ENCODE measurements at places on chromosomes 6 and 20. TPM values are rescaled to one million over a fixed set of nuclear protein-coding genes. Genes with fewer than 3 reads are reported as not detected.

DNA sequence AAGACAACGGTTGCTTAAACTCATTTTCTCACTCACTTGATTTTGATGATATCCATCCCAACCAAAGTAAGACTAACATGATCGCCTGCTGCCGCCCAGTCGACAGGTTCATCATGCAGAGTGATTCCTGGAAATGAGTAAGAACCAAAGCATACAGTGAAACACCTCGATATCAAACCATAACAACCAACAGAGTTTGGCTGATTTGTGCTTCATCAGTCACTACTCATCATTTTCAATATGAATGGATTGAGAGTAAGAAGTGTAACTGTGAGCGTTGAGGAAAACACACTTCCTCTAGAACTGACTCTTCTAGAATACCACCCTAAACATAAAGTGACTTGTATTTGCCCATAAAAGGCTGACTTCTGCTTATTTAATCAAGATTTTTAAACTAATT is 29.2 kb upstream of the ALDH8A1 start:
- no peak for DNase-seq

DNA sequence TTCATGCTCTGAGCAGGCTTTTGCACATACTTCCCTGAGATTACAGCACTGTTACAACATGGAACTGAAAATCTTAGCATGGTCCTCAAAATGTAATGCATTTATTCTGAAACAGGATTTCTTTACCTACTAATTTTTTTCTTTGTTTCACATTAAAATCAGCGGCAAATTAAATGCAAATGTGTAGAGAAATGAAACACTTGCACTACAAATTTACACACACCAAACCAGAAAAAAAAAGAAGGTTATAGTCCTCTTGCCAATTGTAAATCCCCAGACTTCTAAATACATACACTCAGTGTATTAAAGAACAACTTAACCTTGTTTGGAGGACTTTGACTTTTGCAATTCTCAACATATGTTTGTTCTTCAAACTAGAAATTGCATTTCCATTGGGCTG is 210.9 kb upstream of the TBX18 start:
- no peak for DNase-seq

GRCh38 chr6:112231164-112231563 is 23.2 kb downstream of the LAMA4 start:
- no peak for DNase-seq

DNA sequence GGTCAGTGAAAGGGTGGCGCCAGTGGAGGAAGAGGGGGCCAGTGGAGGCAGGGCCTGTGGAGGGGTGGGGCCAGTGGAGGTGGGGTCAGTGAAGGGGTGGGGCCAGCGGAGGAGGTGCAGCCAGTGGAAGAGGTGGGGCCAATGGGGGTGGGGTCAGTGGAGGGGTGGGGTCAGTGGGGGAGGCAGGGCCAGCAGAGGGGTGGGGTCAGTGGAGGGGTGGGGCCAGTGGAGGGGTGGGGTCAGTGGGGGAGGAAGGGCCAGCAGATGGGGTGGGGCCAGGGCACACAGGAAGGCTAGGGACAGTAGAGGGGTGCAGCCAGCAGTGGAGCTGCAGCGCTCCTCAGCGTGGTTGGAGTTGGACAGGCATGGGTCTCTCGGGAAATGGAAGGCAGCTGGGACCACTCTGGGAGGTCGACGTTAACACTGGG is 18.7 kb downstream of the ADRM1 start:
- DNase-seq: no peak

DNA sequence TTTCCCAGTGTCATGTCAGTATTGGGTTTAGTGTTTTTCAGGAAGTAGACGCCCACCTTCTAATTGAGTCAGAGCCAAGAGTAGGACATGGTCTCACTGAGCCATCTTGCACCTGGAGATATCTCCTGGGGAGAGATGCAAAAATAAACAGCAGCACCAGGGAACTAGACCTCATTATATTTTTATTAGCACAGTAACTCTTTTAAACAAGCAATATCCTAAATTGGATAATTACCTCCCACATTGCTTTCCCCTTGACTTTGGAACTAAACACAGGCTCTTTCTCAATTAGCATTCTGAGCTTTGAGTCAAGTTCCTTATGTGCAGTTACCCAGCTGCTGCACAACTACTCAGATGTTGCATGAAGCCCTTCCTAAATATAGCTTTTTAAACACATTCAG is 175.4 kb downstream of the IBTK start:
- peak; percentile 4 for DNase-seq

DNA sequence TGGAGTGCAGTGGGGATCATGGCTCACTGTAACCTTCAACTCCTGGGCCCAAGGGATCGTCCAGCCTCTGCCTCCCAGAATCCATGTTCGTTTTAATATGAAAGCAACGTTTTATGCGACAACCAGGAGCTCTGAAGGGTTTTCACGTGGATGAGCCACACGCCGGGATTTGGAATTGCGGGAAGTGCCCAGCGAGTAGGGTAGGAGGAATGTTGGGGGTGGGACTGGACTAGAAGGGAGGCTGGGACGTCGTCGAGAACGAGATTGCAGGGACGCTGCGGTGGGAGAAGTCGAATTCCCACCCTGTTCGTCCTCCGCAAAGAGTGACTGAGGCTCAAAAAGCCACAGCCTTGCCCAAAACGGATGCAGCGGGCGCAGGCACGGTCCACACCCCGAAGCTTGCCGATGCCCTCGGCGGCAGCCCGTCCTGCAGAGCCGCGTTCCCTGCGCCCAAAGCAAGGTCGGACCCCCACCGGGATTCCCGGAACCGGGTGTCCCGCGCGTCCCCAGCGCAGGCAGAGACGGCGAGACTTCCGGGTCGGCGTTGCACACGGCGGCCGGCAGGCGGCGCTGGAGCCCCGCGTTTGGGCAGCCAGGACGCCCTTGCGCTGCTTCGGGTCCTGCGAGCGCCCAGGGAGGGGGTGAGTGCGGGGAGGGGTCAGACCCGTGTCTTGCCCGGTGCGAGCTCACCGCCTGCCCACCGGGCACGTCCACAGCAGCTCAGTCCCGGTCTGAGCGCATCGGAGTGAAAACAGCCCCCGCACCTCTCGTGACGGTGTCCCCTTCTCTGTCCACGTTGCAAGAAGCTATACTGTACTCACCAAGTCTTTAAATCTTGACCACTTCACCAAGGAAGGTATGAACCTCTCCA is 87.8 kb downstream of the DHX35 start:
- peak; percentile 43 for DNase-seq

DNA sequence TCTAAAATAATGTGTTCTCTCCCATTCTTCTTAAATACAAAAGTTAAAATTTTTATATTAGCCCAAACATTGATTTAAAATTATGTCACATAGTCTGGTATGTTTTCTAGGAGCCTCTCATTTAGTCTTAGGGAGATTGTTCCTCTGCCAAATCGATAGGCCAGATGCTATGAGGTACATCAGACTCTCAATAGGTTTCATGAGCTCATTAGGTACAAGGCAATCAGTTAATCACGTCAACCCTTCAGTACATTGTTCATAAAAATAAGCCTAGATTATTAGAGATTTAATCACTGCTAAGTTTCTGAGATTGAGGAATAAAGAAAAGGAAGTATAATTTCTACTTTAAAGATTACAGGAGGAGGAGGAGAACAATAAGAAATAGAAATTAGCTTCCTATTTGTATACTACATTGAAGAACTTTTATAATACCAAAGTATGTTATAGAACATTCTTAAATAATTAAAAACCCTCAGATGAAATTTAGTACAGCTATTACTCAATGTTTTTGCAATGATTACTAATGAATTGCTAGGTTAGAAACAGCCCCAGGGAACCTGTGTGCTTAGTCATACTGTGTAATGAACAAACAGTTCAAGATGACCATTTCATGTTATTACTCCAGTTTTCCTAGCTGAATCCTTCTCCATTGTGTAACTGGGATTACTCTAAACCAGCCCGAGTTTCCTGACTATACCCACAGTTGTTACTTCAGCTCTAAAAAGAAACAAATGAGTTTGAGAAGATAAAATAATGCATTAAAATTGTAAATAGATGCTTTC is 117.0 kb downstream of the BMP5 start:
- DNase-seq: peak; percentile 93

- DNase-seq: no peak
These were observed 42.5 kb upstream of the TGM3 start for GRCh38 chr20:2253256-2253655.

- no peak for DNase-seq
These were observed 120.1 kb downstream of the RPS12 start for GRCh38 chr6:132934496-132934895.

DNA sequence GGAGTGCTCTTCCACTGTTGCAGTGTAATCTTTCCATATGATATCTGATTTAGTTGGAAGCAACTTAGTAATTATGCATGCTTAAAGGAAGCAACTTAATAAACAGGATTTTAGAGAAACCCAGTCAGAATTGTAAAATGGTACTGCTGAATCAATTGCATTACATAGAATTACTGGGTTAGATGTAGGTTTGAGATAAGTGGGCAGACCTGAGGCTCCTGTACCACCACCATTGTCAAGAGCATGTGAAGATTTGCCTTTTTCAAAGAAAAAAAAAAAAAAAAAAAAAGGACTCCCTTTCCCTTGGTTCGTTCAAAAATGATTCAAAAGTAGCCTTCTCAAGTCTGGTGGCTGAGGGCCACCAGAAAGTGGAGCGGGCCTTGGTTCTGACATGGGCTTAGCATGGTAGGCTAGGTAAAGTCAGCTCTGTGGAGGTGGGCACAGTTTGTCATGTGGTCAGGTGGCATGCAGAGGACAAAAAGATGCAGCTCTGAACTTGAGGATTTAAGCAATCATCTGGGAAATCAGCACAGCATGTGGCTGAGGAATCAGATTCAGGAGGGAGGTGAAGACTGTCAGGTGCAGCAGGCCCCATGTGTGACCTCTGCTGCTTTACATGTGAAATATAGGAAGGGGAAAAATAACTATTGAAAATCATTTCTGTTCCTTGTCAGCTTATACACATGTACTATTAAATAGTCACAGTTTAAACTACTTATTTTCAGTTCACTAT is 32.4 kb downstream of the ARID1B start:
- no peak for DNase-seq

- DNase-seq: no peak
These were observed 190.1 kb upstream of the CDH4 start for GRCh38 chr20:61061981-61062380.

- no peak for DNase-seq
These were observed 169.1 kb upstream of the SHLD1 start for GRCh38 chr20:5580940-5581708.

GRCh38 chr6:36142971-36143838 is 12.9 kb downstream of the MAPK13 start:
- no peak for DNase-seq

GRCh38 chr20:8432435-8433148 is 300.5 kb downstream of the PLCB1 start:
- DNase-seq: no peak

GRCh38 chr20:46870041-46870440 is 24.6 kb upstream of the EYA2 start:
- no peak for DNase-seq

- DNase-seq: peak; percentile 72
These were observed 345.8 kb upstream of the PRND start for GRCh38 chr20:4375881-4376280.

DNA sequence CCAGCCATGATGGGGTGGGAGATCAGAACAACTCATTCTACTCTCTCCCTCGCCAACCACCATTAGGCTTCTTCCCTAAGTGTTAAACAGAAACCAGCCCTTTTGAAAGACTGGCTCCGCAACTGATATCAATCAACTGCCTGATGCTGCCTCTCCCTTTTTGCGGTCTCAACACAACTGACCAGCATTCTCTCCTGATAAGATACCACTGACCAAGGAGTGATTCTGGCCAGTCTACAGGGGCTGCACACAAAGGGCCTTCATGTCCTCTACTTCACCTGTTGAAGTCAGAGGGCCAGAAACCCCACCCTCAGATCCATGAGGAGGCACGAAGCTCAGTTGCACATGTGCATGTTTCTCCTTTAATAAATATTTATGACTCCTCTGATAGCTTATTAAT is 145.1 kb downstream of the CD24 start:
- DNase-seq: no peak

DNA sequence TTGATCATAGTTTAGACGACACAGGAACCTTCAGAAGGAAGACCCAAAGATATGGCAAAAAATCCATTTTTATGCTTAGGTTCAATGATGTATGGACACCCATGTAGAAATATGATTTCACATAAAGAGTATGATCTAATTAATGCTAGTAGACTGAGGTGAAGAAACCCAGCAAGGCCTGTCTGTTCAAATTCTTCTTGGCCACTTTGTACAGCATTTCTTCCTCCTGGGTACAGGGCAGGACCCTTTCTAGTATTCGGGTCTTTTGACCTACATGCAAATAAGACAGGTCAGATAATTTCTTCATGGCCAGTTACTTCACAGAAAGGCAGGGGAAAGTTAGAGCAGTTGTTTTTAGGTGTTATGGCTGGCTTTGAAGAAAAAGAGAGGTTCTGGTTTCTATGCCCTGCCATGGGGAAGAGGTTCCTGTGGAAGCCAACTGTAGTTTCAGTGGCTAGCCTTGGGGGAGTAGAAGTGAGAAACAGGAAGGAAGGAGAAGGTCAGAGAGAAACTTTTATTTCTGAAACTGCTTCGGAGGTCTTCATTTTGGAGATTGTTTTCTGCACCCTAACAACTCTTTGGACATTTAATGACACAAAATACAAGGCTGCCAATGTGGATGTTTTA is 208.3 kb downstream of the PTPRK start:
- DNase-seq: no peak

DNA sequence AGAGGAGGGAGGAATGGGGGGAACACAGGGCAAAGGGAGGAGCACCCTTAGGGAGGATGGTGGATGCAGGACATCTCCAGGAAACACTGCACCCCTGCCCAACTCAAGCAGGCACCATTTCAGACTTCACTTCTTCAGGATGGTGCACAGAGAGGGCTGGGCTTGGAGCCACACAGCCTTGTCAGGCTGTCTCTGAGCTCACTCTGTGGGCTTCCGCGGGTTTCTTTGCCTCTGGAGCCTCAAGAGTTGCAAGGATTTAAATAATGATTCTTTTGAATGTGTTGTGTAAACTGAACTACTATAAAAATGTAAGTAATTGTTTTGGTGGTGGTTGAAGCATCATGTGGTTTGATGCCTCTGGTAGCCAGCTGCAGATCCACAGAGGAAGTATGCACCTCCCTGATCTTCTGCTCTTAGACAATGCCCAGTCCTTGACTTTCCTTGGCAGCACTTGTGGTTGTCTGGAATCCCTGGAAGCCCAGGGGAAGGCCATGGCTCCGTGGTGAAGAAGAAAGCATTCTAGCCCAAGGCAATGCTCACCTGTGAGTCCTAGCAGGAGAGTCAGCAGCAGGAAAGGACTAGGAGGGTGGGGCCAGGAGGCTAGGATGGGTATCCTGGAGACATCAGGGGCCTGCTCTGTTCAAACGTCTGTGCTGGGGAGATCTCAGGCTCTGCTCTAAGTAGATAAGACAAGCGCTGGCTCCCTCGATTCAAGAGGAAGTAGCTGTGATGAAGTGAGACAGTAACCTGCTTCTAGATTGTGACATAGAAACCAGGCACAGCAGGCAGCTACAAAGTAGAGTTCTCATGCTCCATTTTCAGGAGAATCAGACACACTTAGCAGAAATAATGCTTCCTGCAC is 50.2 kb upstream of the SIRPG start:
- DNase-seq: peak; percentile 20

- peak; percentile 92 for DNase-seq
These were observed 5.2 kb downstream of the OR11A1 start for GRCh38 chr6:29451471-29452193.

The ARMH2 gene
- polyA plus RNA-seq: not detected

The ZKSCAN3 gene
- polyA plus RNA-seq: 2.4 TPM

The UNC93A gene
- not detected for polyA plus RNA-seq

The TFAP2D gene
- polyA plus RNA-seq: not detected

The CYP21A2 gene
- not detected for polyA plus RNA-seq

The SYCP2 gene
- polyA plus RNA-seq: 0.24 TPM

The AGER gene
- 1.8 TPM for polyA plus RNA-seq
